ENCODE measurements at places on chromosomes 3 and 15.
A peak's percentile ranks its signal among the peaks of the same experiment; 100 is the strongest.

- DNase-seq = peak; percentile 69
These were observed 12.6 kb upstream of the FRMD5 start for GRCh38 chr15:44207643-44208042.

GRCh38 chr3:112875561-112875960 lies 28.9 kb upstream of the CD200R1L start:
- no peak for DNase-seq

GRCh38 chr15:91385311-91385710 lies 285.3 kb downstream of the SV2B start:
- no peak for DNase-seq

GRCh38 chr3:42117175-42118008 lies 26.2 kb downstream of the TRAK1 start:
- DNase-seq = peak; percentile 80

DNA sequence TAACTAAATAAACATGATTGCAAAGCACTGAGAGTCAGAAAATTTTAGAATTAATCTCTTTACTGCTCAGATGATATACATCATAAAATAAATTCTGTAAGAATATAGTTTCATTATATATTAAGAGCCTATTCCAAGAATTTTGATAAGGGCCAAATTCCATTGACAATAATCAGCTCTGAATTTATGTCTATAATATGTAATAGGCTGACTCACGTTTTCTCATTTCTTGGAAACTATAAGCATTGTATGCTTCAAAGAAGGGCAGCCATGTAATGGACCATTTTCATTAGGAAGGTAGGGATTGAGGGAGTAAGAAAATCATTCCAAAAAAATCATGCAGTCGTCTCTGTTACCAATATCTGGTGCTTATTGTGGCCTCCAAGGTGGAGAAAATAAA lies 315.9 kb downstream of the ZIC4 start:
- DNase-seq = peak; percentile 9

DNA sequence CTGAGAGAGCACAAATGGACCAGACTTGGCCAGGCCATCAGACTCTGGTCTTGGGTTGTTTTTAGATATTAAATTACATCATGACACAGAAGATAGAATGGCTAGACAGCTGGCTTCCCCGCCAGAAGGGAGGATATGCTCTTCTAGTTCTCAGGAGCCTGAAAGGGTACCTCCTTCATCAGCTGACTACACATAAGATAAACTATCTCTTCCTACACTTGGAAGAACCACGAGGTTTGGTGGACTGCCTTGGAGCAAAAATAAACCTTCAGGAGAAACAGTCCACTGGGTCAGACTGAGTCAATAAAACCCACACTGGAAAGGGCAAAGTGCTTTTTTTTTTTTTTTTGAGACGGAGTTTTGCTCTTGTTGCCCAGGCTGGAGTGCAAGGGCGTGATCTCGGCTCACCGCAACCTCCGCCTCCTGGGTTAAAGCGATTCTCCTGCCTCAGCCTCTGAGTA lies 26.3 kb upstream of the DYNC1LI1 start:
- no peak for DNase-seq

- no peak for DNase-seq
These were observed 251.7 kb downstream of the GRM7 start for GRCh38 chr3:7112523-7113056.

- DNase-seq = no peak
These were observed 12.3 kb upstream of the ULK4 start for GRCh38 chr3:41974223-41974622.

DNA sequence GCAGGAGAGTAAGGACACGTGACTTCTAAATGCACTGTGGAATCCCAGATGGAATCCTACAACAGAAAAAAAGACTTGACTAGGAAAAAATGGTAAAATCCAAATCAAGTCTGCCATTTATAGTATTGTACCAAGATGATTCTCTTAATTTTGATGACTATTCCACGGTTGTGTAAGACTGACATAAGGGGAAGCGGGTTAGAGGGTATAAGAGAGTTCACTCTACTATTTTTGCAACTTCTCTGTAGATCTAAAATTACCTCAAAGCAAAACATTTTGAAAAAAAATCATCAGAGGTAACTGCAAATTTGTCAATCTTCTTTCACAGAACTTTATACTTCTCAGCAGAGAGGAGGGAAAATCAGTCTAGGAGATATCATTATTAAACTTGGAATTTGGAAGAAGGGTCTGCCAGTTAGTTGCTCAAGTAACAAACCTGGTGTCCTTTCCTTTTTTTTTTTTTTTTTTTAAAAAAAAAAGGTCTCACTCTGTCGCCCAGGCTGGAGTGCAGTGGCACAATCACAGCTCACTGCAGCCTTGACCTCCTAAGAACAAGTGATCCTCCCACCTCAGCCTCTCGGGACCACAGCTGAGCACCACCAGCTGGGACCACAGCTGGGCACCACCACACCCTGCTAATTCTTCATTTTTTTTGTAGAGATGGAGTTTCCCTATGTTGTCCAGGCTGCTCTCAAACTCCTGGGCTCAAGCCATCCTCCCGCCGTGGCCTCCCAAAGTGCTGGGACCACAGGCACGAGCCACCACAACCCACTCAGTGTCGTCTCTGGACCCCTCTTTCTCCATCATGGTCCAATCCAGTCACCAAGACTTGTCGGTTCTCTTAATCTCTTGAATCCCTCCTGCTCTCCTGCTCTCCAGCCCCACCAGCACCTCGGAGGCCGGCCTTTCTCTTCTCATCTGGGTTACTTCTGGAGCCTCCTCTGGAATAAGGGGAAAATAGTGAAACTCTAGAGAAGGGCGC lies 14.9 kb upstream of the HES1 start:
- DNase-seq = no peak

GRCh38 chr15:22240403-22240802 lies 160.1 kb downstream of the OR4M2 start:
- no peak for DNase-seq

- no peak for DNase-seq
These were observed 18.2 kb upstream of the HRH1 start for GRCh38 chr3:11136116-11136515.

GRCh38 chr3:16456784-16457415 lies 56.6 kb downstream of the RFTN1 start:
- DNase-seq = peak; percentile 72

DNA sequence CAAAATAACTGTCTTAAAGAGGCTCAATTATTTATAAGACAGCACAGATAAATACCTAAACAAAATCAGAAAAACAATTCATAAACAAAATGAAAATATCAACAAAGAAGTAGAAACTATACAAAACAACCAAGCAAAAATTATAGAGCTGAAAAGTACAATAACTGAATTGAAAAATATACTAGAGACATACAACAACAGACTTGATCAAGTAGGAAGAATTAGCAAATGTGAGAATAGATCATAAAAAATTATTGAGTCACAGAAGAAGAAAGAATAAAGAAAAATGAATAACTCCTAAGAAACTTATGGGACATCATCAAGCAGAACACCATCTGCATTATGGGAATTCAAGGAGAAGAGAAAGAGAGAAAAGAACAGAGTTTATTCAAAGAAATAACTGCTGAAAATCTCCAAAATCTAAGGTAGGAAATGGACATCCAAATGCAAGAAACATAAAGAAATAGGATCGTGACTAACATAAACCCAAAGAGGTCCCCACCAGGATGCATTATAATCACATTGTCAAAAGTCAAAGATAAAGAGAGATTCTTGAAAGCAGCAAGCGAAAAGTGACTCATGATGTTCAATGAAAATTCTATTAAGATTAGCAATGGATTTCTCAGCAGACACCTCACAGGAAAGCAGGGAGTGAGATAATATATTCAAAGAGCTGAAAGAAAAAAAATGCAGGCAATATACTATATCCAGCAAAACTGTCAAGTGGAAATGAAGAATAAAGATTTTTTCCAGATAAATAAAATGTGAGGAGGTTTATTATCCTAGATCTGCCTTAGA lies 85.9 kb downstream of the DCLK3 start:
- peak; percentile 67 for DNase-seq

- DNase-seq = no peak
These were observed 11.7 kb downstream of the LSAMP start for GRCh38 chr3:116433552-116433951.

DNA sequence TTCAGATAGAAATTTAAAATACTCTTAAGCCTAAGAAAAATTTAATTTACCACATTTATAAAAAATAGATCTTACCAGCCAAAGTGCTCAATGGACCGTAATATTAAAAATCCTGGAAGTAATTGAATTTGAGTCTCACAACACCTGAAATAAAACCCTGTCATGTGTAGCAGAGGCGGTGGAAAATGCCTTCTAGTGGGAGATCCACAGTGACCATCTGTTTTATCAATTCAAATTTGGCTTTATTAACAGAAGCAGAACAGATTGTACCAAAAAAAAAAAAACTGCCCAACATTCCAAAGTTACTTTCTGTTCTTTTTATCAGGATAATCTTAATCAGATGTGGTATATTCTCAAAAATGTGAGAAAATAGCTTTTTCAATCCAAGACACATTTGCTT lies 71.7 kb downstream of the DMXL2 start:
- no peak for DNase-seq

DNA sequence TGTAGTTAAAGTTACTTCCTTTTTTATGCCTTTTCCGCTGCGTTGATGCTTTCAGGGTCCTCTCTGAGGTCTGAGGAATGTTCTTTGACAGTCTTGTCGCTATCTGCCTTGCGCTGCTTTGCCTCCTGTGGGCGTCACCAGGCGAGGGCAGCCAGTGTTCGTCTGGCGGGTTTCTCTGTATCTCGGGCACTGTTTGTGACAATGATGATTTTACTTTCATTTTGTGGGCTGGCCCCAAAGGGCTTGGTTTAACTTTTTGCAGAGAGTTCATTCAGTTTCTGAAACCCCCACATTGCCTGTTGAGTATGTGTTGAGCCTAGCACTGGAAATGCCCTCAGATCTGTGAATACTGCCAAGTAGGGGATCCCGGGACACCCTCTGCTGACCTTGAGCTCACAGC lies 24.6 kb upstream of the SACM1L start:
- no peak for DNase-seq

DNA sequence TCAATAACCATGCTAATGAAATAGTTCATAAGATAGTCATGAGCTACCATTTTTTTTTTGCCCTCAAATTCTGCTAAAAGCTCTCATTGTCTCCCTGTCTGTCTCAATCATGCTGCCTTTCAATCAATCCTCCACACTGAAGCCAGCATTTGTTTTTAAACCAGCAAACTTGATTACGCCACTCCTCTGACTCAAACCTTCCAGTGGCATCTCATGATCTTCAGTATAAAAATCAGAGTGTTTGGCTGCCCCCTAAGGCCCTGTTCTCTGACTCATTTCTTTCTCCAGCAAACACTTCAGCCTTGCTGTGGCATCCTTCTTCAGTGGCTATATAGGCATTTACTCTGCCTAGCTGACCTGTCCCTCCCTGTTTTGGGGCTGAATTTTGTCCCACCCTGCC lies 36.0 kb upstream of the EOMES start:
- peak; percentile 86 for DNase-seq

- DNase-seq = peak; percentile 35
These were observed 293.5 kb upstream of the SUCLG2 start for GRCh38 chr3:67947808-67948508.

DNA sequence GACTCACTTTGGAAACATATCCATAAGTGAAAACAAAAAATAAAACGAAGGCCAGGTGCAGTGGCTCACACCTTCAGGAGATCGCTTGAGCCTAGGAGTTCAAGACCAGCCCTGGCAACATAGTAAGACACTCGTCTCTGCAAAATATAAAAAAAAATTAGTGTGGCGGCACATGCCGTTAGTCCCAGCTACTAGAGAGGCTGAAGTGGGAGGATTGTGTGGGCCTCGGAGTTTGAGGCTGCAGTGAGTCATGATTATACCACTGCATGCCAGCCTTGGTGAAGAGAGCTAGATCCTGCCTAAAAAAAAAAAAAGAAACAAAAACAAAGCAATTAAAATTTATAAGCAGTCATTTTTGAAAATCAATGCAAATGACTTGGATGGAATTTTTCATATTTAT lies 54.7 kb upstream of the NANOGP8 start:
- no peak for DNase-seq

- DNase-seq = no peak
These were observed 112.4 kb upstream of the STT3B start for GRCh38 chr3:31420311-31420710.

- DNase-seq = no peak
These were observed 19.0 kb downstream of the USP13 start for GRCh38 chr3:179671747-179672242.

DNA sequence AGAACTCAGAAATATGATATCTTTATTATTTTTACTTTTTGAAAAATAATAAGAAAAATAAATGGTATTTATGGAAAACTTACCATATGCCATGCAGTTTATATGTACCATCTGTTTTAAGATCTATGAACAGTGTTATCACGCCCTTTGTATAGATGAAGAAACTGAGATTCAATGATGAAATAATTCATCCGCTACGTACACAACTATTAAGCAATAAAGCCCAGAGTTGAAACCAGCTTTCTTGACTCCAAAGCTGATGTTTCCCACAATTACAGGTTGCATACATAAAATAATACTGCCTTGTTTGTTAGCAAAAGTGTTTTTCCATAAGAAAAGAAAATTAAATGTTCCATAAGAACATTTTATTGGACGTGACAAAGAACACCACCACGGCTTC lies 67.2 kb upstream of the BCL6 start:
- no peak for DNase-seq

DNA sequence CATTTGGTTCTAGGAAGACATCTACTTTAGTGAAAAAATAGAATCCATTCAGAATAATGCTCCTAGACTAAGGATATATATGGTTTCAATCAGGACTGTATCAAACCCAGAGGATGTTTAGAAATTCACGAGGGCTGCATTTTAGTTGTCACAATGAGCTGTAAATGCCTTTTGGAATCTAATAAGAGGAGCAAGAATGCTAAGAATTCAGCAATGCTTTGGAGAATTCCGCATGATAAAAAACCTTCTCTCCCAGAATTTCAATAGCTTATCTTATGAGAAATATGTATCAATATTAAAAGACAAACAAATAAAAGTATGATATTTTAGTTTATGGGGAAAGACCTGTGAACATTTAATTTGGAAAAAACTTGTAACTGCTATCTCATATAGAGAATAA lies 885.1 kb downstream of the ZPLD1 start:
- DNase-seq = no peak

- no peak for DNase-seq
These were observed 31.3 kb upstream of the PEX5L start for GRCh38 chr3:180068023-180068422.

- DNase-seq = peak; percentile 31
These were observed 506.5 kb upstream of the TBL1XR1 start for GRCh38 chr3:177703788-177704187.

DNA sequence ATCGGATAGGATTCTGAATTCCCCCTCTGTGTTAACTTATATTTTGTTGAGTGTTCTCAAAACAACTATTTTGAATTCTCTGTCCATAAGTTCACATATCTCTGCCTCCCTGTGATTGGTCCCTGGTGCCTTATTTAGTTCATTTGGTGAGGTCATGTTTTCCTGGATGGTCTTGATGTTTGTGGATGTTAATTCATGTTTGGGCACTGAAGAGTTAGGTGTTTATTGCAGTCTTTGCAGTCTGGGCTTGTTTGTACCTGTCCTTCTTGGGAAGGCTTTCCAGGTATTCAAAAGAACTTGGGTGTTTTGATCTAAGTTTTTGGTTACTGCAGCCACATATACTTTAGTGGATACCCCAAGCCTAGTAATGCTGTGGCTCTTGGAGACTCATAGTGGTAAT lies 23.3 kb downstream of the PLSCR2 start:
- no peak for DNase-seq

GRCh38 chr15:57172925-57173324 lies 203.4 kb upstream of the CGNL1 start:
- DNase-seq = peak; percentile 13

- no peak for DNase-seq
These were observed 38.9 kb downstream of the CPN2 start for GRCh38 chr3:194312186-194312742.

- no peak for DNase-seq
These were observed 1.3 kb downstream of the PLA2G4B start for GRCh38 chr15:41839781-41840491.
